Endodermal cell (in vitro differentiated cells): ENCODE measurements at places on chromosomes 12 and 14. TPM values are rescaled to one million over a fixed set of nuclear protein-coding genes. Genes with fewer than 3 reads are reported as not detected.

The TAS2R30 gene
- total RNA-seq, result 1.8 to 3.0 TPM (median 2.1 TPM) in 3 replicates

GRCh38 chr12:98373025-98373554 lies 142.3 kb upstream of the TMPO start:
- no peak overlapping the region for H3K27ac ChIP-seq
- no peaks in the 10 kb centered on the region for H3K27me3 ChIP-seq
- H3K4me3 ChIP-seq, result no peak overlapping the region
- peaks cover 3% of the 10 kb centered on the region for H3K4me1 ChIP-seq
- H3K36me3 ChIP-seq, result no peaks in the 10 kb centered on the region

The CLEC2D gene
- 6.6 to 19.3 TPM (median 18.3 TPM) in 3 replicates for total RNA-seq

GRCh38 chr12:5665615-5666014 lies 233.7 kb downstream of the NTF3 start:
- no peak overlapping the region for H3K27ac ChIP-seq
- no peak for DNase-seq
- H3K27me3 ChIP-seq, result no peaks in the 10 kb centered on the region
- no peaks in the 10 kb centered on the region for H3K36me3 ChIP-seq
- no peak overlapping the region for H3K4me3 ChIP-seq
